ENCODE measurements at places on chromosomes 2 and 18.

DNA sequence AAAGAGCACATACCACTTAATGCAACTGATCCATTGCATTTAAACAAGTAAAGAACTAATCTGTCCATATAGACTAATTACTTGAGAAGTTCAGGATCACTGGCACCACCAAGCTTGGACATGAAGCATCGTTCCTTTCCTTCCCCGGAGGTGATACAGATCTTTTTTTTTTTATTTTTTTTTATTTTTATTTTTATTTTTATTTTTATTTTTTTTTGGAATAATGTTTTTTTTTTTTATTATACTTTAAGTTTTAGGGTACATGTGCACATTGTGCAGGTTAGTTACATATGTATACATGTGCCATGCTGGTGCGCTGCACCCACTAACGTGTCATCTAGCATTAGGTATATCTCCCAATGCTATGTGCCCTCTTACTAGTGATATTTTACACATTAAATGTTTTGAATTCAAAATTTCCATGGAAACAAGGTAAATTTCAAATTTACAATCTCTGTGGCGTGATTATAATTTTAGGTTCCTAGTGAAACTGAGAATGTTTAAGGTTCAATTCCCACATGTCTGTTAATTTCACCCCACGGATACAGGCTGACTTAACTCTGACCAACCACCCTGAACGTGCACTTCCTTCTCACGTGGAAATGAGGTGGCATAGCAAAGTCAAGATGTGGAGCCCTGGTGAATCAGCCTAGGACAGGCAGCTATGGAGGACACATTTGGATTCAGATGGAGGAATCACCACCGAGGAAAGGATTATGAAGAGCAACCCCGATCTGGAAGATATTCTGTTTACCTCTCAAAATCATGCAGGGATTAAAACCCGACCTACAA, 101.6 kb upstream of the THOC1 start:
- DNase-seq, result no peak

- no peak for DNase-seq
Measured at GRCh38 chr2:208648368-208648767, 241.8 kb downstream of the PTH2R start.

GRCh38 chr18:46899274-46899948, 17.9 kb downstream of the PIAS2 start:
- DNase-seq, result no peak

- no peak for DNase-seq
Measured at GRCh38 chr2:232501331-232501771, 13.7 kb upstream of the ECEL1 start.

DNA sequence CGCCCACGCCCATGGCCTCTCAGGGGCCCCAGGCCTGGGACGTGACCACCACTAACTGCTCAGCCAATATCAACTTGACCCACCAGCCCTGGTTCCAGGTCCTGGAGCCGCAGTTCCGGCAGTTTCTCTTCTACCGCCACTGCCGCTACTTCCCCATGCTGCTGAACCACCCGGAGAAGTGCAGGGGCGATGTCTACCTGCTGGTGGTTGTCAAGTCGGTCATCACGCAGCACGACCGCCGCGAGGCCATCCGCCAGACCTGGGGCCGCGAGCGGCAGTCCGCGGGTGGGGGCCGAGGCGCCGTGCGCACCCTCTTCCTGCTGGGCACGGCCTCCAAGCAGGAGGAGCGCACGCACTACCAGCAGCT, 2.4 kb downstream of the B3GNT7 start:
- DNase-seq, result no peak

- DNase-seq, result no peak
Measured at GRCh38 chr2:62364791-62365528, 141.0 kb downstream of the TMEM17 start.

GRCh38 chr18:48460929-48461583, 51.9 kb upstream of the ZBTB7C start:
- no peak for DNase-seq

DNA sequence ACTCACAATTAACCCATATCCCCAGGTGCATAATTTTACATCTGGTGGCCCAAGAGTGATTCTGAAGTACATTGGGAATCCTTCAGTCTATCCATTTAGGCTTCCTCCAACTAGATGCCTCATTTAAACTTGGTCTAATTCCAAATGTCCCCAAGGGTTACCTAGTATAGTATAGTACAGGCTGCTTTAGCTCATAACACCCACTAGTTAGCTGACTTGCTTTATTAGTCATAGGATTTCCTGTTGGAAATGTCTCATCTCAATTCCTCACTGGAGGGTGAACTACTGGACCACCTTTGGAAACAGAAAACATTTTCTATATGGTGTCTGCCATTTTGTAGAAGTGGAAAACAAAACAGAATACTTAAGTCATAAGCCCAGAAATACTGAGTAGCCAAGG, 202.5 kb upstream of the SESTD1 start:
- DNase-seq, result no peak

- no peak for DNase-seq
Measured at GRCh38 chr2:172230889-172231401, 128.2 kb upstream of the DLX2 start.

GRCh38 chr2:58562276-58562675, 321.2 kb upstream of the FANCL start:
- DNase-seq, result peak; percentile 32

- peak; percentile 70 for DNase-seq
Measured at GRCh38 chr18:9614401-9615279, at the start of gene PPP4R1. PPP4R1 (minus strand) TSS chr18:9614559; CDS start chr18:9614484, 75 bp downstream.

GRCh38 chr18:69574401-69574800, 173.7 kb downstream of the DOK6 start:
- no peak for DNase-seq

GRCh38 chr2:96737251-96737650, 2.6 kb downstream of the LMAN2L start:
- DNase-seq, result no peak

- DNase-seq, result peak; percentile 75
Measured at GRCh38 chr2:74002505-74003421, 18.1 kb downstream of the TET3 start.

DNA sequence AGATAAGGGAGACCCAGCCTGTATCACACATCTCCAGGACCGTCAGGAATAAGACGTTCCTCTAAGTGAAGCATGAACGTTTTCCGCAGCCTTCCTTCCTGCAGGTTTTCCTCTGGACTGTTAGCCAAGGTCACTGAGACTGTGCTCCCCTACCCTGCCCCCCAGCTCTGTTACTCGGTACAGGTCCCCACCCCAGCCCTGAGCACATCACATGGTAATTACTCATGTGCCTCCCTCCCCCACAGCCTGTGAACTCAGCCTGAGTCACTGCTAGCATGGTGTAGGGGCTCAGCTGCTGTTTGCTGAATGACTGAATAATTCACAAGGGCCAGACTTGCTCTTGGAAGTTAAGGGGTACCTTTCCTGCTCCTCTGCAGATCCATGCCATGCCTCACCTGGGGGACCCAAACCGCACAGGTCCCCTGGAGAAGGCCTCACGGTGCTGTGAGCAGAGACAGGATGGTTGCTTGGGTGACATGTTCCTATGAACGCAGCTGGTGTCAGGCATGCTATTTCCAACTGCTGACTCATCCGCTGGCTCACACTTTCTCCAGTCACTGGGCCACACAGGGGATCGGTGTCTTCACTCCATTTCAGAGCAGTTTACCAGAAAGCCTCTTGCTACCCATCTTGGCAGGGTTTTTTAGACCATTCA, 88.2 kb downstream of the PLB1 start:
- peak; percentile 87 for DNase-seq

DNA sequence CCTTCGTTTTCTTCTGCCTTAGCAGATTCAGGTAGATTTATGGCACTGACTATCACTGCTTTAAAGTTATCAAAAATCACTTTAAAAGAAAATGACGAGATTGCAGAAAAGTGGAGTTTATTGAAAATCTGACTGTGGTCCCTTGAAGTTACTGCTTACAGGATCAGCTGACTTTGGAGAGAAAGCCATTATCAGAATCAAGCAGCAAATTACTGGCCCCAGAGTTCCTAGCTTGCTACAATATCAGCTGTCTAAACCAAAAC, 18.5 kb downstream of the MBP start:
- DNase-seq, result no peak

DNA sequence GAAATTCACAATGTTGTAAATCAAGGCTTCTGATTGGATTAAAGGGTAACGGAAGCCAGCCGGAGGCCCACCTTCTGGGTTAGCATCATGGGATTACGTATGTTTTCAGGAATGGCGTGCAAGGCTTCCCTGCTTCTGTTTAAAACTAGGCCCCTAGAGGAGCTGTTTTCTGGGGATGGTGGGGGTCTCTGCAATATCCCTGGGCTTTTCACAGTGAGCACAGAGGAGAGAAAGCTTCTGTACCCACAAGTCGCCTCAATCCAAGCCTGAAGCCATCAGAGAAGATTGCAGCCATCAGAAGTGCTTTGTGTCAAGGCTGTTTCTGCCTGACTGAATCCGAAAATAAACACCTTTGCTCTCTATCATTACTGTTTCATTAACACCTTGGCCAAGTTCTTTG, 226.9 kb upstream of the SMIM21 start:
- DNase-seq, result no peak

DNA sequence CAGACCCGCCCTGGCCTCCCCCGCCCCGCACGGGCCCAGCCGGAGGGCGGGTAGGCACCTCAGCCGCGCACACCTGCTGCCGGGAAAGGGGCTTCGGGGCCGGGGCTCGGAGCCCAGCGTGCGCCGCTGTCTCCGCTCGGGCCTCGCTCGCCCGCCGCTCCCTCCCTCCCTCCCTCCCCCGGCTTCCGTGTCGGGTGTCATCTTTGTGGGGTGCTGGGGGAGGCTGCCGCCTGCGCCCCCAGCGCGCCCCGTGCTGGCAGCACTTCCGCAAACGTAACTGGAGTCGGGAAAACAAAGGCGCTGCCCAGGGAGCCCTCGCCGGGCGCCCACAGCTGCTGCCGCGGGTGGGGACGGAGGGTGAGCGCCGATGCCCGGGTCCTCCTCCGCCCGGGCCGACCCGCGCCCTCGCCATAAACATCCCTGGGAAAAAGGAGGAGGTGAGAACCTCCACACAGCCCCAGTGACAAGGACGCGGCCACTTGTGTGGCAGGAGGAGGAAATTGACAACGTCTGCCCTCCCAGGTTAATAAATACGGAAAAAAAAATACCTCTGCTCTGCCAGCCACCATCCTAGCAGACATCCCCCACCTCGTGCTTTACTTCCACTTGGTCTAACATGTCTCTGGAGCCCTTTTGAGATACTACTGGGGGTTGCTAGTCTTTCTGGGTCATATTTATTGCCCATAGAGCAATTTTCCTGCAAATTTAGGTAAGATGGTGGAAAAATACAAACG, 550 bp downstream of the MFSD6 start:
- DNase-seq, result peak; percentile 79

GRCh38 chr2:118014492-118014824, 588 bp upstream of the CCDC93 start:
- DNase-seq, result no peak

GRCh38 chr2:216635171-216635570, 2.0 kb downstream of the IGFBP2 start:
- DNase-seq, result no peak

DNA sequence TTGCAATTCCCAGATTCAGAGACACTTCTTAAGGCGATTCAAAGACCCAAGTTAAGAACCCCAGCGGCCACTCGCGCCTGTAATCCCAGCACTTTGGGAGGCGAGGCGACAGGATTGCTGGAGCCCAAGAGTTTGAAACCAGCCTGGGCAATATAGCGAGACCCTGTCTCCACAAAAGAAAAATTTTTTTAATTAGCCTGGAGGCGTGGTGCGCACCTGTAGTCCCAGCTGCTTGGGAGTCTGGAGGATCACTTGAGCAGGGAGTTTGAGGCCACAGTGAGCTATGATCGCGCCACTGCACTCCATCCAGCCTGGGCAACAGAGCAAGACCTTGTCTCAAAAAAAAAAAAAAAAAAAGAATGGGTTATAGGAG, 585 bp upstream of the ANAPC1 start:
- no peak for DNase-seq

DNA sequence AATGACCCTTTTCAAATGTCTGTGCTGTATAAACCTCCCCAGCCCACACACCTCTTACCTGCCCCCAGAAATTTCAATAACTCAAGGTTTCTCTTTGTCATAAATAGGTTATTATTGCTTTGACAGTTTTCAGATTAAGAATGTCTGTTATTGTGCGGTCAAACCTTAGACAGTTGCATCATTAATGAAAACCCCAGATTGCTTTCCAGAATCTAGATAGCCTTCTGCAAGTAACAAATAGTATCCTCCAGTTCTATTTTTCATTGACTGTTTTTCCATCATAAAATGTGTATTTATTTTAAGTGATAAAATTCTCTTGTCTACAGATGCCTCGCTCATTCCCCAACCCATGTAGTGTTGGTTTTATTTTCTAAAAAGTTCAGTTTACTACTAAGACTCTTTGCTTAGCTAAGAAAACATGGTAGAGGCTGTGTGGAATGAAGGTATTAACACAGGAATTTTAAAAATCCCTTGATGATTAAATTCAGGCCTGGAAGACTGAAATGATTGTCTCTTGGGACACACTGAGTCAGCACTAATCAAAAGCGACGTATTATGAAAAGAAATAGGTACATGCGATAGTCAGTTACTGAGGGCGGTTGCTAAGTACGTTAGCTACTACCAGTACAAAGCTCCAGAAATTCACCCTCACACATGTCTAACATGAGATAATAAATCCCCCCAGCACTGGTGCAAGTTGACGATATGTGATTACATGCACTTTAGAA, 38.4 kb upstream of the ITGAV start:
- DNase-seq, result no peak

- no peak for DNase-seq
Measured at GRCh38 chr2:197183355-197183754, 127.2 kb downstream of the ANKRD44 start.

Measured in SW480 (cell line).